Mesenchymal stem cell (in vitro differentiated cells and primary cell): ENCODE measurements at places on chromosomes 11 and 22.

- H3K4me3 ChIP-seq, result no peak overlapping the region
- H3K27me3 ChIP-seq, result peaks cover 3% of the 10 kb centered on the region
- DNase-seq, result peak; percentile 34
- no peak overlapping the region for H3K27ac ChIP-seq
- H3K36me3 ChIP-seq, result no peaks in the 10 kb centered on the region
- H3K4me1 ChIP-seq, result no peaks in the 10 kb centered on the region
Observed at GRCh38 chr11:130555251-130555841, 106.9 kb downstream of the ADAMTS15 start.

DNA sequence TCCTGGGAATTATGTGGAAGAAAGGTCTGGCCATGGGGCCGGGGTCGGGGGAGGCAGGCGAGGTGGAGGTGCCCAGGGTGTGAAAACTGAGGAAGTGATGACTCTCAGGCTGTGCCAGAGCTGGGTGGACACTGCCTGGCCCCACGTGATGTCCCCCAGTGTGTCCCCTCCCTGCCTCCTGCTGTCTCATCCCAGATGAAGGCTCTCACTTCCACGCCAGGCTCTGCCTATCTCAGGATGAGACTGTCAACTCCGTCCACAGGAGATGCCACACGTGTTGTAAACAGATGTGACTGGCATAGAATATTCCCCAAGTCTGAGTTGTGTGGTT, 51.4 kb downstream of the RPS6KA4 start:
- H3K4me3 ChIP-seq, result no peak overlapping the region
- H3K36me3 ChIP-seq, result no peaks in the 10 kb centered on the region
- no peak for DNase-seq
- peaks cover 34% of the 10 kb centered on the region for H3K27me3 ChIP-seq
- H3K27ac ChIP-seq, result no peak overlapping the region

DNA sequence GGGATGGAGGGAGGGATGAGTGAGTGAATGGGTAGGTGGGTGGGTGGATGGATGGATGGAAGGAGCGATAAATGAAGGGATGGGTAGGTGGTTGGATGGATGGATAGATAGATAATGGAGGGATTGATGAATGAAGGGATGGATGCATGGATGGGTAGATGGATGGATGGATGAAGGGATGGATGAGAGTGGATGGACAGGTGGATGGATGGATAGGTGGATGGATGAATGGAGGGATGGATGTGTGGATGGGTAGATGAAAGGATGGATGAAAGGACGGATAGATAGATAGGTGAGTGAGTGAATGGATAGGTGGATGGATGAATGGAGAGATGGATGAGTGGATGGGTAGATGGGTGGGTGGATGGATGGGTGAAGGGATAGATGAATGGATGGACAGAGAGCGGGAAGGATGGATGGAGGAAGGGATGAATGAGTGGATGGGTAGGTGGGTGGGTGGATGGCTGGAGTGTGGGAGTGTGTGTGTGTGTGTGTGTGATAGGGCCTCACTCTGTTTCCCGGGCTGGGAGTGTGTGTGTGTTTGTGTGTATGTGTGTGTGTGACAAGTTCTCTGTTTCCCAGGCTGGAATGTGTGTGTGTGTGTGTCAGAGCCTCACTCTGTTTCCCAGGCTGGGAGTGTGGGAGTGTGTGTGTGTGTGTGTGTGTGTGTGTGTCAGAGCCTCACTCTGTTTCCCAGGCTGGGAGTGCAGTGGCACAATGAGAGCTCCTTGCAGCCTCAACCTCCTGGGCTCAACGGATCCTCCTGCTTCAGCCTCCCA, 2.1 kb upstream of the PRR33 start:
- no peaks in the 10 kb centered on the region for H3K4me1 ChIP-seq
- H3K36me3 ChIP-seq, result peaks cover 3% of the 10 kb centered on the region
- no peak overlapping the region for H3K4me3 ChIP-seq
- H3K27ac ChIP-seq, result no peak overlapping the region
- peaks cover 23% of the 10 kb centered on the region for H3K27me3 ChIP-seq

DNA sequence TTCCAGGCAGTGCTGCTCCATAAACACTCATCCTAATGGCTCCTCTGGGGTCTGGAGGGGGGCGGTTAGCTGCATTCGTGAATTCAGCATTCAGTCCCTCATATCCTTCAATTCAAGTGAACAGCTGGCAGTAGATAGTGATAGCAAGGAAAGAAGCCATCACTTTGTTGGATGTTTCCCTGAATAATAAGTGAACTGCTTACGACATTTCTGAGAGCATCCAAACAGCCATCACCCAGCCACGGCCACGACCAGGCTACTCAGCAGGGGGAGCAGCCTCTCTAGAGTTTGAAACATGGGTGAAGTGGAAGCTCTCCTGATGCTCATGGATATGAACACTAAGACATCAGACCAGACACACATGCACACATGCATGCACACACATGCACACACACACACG, 163.6 kb downstream of the NTM start:
- no peak overlapping the region for H3K27ac ChIP-seq
- H3K4me3 ChIP-seq, result no peak overlapping the region
- peaks cover 66% of the 10 kb centered on the region for H3K27me3 ChIP-seq
- no peaks in the 10 kb centered on the region for H3K36me3 ChIP-seq

DNA sequence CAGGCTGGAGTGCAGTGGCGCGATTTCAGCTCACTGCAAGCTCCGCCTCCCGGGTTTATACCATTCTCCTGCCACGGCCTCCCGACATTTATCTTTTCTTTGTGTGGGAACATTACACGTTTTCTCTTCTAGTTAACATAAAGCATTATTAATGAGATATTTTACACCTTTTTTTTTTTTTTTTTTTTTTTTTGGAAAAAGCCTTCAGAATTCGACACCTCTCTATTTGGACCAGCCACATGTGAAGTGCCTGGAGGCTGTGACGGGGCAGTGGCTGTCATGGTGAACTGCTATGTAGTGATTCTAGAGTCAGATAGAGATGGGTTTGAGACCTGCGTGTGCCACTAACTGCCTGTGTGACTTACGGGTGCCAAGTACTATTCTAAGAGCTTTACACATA, 64.3 kb downstream of the SMIM38 start:
- H3K4me3 ChIP-seq, result no peak overlapping the region
- peaks cover 42% of the 10 kb centered on the region for H3K27me3 ChIP-seq
- no peak for DNase-seq
- H3K4me1 ChIP-seq, result no peaks in the 10 kb centered on the region
- H3K36me3 ChIP-seq, result no peaks in the 10 kb centered on the region

- H3K4me1 ChIP-seq, result peaks cover 12% of the 10 kb centered on the region
- no peaks in the 10 kb centered on the region for H3K36me3 ChIP-seq
- H3K4me3 ChIP-seq, result no peak overlapping the region
- peaks cover 26% of the 10 kb centered on the region for H3K27me3 ChIP-seq
- no peak for DNase-seq
Observed at GRCh38 chr22:37210041-37210803, 2.1 kb downstream of the SSTR3 start.

GRCh38 chr11:111413849-111414248, 34.8 kb upstream of the POU2AF1 start:
- H3K36me3 ChIP-seq, result no peaks in the 10 kb centered on the region
- peaks cover 65% of the 10 kb centered on the region for H3K27me3 ChIP-seq
- no peak overlapping the region for H3K4me3 ChIP-seq
- no peak for DNase-seq
- H3K4me1 ChIP-seq, result no peaks in the 10 kb centered on the region

DNA sequence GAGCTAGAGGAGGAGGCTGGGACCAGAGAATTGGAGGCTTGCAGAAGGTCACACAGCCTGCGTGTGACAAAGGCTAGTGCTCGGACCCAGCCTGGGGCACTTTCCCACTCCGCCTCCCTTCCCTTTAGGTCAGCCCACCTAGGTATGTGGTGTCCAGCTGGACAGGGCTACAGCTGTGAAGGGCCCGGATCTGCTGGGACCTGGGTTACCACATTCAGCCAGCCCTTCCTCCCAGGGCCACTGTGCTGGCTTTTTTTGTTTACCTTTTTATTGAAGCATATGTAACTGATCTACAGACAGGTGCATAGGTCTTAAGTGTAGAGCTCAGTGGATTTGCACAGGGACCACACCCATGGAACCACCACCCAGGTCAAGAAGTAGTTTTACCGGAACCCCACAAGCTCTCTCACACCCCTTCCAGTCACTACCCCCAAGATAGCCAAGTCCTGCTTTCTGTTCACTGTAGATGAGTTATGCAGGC, 8.7 kb downstream of the CAPN5 start:
- H3K4me1 ChIP-seq, result peaks cover 27% of the 10 kb centered on the region
- no peak overlapping the region for H3K4me3 ChIP-seq
- H3K36me3 ChIP-seq, result peaks cover 1% of the 10 kb centered on the region
- H3K27me3 ChIP-seq, result no peaks in the 10 kb centered on the region
- no peak for DNase-seq

- H3K27me3 ChIP-seq, result peaks cover 20% of the 10 kb centered on the region
- H3K36me3 ChIP-seq, result no peaks in the 10 kb centered on the region
- H3K4me1 ChIP-seq, result peaks cover 3% of the 10 kb centered on the region
- H3K4me3 ChIP-seq, result no peak overlapping the region
- no peak overlapping the region for H3K27ac ChIP-seq
- DNase-seq, result no peak
Observed at GRCh38 chr22:37148031-37148651, 1.6 kb downstream of the IL2RB start.

GRCh38 chr11:93733474-93733873, 7.8 kb downstream of the TAF1D start:
- no peaks in the 10 kb centered on the region for H3K27me3 ChIP-seq
- peak overlapping the region; percentile 47 for H3K27ac ChIP-seq
- DNase-seq, result no peak
- H3K4me3 ChIP-seq, result no peak overlapping the region
- peaks cover 4% of the 10 kb centered on the region for H3K4me1 ChIP-seq

- H3K27me3 ChIP-seq, result peaks cover 10% of the 10 kb centered on the region
- H3K4me3 ChIP-seq, result peak overlapping the region; percentile 94
- peak; percentile 81 for DNase-seq
- H3K4me1 ChIP-seq, result peaks cover 37% of the 10 kb centered on the region
Observed at GRCh38 chr22:37804881-37805809, 2.6 kb upstream of the GCAT start.

GRCh38 chr11:58004664-58005063, 19.0 kb upstream of the OR9Q1 start:
- H3K4me1 ChIP-seq, result peaks cover 4% of the 10 kb centered on the region
- no peak overlapping the region for H3K4me3 ChIP-seq
- no peak for DNase-seq
- no peaks in the 10 kb centered on the region for H3K36me3 ChIP-seq
- no peaks in the 10 kb centered on the region for H3K27me3 ChIP-seq

DNA sequence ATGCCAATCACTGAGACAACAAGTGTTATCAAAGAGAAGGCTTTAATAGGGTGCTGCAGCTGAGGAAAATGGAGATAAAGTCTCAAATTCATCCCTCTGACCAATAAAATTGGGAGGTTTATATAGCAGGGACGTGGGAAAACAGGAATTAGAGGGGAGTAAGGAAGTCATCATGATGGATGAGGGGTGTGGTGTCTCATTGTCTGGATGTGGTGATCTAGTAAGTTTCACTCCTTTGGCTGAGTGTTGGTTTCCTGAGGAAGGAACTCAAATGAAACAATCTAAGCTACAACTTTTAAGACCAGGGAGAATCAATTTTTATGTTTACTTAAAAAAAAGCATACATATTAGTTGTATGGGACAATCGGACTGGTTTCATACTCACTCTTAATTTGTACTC, 491.0 kb upstream of the KIRREL3 start:
- no peaks in the 10 kb centered on the region for H3K36me3 ChIP-seq
- no peaks in the 10 kb centered on the region for H3K4me1 ChIP-seq
- no peak overlapping the region for H3K4me3 ChIP-seq
- H3K27ac ChIP-seq, result no peak overlapping the region
- H3K27me3 ChIP-seq, result no peaks in the 10 kb centered on the region
- no peak for DNase-seq

DNA sequence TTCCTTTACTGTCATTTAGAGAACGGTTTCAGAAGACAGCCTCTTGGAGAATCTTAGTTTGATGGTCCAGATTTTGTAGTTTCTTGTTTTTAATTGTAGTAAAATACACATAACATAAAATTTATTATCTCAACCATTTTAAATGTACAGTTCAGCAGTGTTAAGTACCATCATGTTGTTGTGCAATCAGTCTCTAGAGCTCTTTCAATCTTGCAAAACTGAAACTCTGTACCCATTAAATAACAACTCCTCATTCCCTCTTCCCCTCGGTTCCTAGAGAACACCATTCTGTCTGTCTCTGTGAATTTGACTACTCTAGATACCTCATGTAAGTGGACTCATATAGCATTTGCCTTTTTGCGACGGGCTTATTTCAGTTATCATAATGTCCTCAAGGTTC, 69.8 kb downstream of the GRIK4 start:
- no peak overlapping the region for H3K27ac ChIP-seq
- H3K27me3 ChIP-seq, result peaks cover 70% of the 10 kb centered on the region
- H3K4me1 ChIP-seq, result no peaks in the 10 kb centered on the region
- peak; percentile 4 for DNase-seq

DNA sequence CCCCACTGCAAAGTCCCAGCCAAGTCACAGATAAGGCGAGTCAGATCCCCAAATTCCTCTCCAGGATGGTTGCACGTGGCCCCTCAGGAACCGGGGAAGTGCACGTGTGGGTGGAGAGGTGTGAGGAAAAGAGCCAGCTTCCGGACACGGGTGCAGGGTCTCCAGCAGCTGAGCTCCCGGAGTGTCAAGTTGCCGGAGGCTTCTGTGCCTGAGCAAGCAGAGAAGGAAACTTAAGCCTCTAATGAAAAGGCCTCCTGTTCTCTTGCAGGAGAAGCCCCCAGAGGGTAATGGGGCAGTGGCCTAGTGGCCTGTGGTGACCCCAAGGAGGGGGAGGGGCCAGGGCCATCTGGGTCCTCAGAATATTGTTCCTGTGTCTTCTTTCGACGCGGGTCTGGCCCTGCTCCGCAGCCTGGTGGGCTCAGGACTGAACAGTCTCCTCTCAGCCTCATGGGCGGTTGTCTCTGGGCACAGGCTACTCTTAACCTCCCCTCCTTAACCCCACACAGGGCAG, 147.9 kb downstream of the FEZ1 start:
- H3K4me1 ChIP-seq, result peaks cover 50% of the 10 kb centered on the region
- peaks cover 32% of the 10 kb centered on the region for H3K36me3 ChIP-seq
- H3K4me3 ChIP-seq, result no peak overlapping the region
- no peak for DNase-seq

DNA sequence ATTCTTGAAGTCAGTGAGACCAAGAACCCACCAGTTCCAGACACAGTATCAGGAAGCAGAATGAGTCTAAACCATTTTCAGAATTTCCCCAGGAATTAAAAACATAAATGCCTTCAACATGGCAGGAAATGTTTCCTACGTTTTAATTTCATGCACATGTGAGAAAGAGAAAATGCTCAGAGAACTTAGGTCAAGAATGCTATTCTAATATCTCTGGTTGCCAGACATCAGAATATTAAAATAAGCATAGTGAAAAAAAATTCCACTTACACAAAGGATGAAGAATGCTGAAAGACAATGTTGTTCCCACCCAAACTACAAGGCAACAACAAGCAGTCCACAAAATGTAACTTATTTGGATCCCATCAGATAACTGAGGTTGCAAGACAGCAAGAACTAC, 104.8 kb downstream of the RAB38 start:
- no peak for DNase-seq
- H3K27ac ChIP-seq, result no peak overlapping the region
- peaks cover 2% of the 10 kb centered on the region for H3K4me1 ChIP-seq
- H3K36me3 ChIP-seq, result no peaks in the 10 kb centered on the region

- peak within 1 kb of the TSS; percentile 94 for H3K4me3 ChIP-seq
- no peaks in the 10 kb centered on the region for H3K36me3 ChIP-seq
- H3K27ac ChIP-seq, result peak within 1 kb of the TSS; percentile 30
- no peaks in the 10 kb centered on the region for H3K27me3 ChIP-seq
- H3K4me1 ChIP-seq, result peaks cover 15% of the 10 kb centered on the region
Observed at GRCh38 chr11:13277768-13278608, at the start of gene BMAL1. BMAL1 (plus strand) TSS chr11:13277790; CDS start chr11:13354309, 76,519 bp downstream.

- peak; percentile 72 for DNase-seq
- H3K36me3 ChIP-seq, result peaks cover 24% of the 10 kb centered on the region
- H3K27ac ChIP-seq, result no peak overlapping the region
- no peak overlapping the region for H3K4me3 ChIP-seq
- no peaks in the 10 kb centered on the region for H3K27me3 ChIP-seq
- H3K4me1 ChIP-seq, result no peaks in the 10 kb centered on the region
Observed at GRCh38 chr11:6531267-6531752, 34.2 kb downstream of the DNHD1 start.
